NCI-H774 (cell line): ENCODE measurements at places on chromosomes 12 and 14.
A peak's percentile ranks its signal among the peaks of the same experiment; 100 is the strongest.

DNA sequence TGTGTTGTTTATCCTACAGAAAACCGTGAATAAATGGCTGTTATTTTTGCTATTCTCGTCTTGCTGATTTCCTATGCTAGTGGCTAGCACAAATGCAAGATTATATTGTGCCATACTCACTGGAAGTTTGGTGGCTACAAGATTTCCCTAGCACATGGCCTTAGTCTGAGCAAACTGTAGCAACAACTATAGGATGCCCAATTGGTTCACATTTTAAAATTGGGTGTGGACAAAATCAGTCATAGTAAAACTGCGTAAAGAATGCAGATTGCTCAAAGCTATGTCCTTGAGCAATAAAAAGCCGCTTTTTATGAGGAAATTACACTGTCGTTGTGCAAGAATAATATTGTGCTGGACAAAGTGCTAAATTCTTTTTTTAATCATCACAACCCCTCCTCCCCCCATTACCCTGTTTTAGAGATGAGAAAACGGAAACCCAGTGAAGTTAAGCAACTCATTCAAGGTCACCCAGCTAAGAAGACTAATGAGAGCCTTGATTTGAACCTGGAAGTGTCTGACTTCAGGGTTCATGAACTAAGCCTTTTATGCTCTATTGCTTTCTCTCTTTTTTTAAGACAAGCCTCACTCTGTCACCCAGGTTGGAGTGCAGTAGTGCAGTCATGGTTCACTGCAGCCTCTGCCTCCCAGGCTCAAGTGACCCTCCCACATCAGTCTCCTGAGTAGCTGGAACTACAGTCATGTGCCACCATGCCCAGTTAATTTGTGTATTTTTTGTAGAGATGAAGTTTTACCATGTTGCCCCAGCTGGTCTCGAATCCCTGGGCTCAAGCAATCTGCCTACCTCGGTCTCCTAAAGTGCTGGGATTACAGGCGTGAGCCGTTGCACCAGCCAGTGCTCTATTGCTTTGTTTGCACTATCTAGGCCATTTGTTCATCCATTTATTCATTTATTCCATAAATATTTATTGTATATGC, 73.6 kb downstream of the SRGAP1 start:
- peak; percentile 29 for DNase-seq

- DNase-seq: no peak
Measured at GRCh38 chr12:65836419-65837197, 12.3 kb downstream of the HMGA2 start.

- DNase-seq: no peak
Measured at GRCh38 chr12:27309995-27310315, 22.7 kb upstream of the BMAL2 start.

- DNase-seq: no peak
Measured at GRCh38 chr12:92257261-92257660, 111.6 kb upstream of the BTG1 start.

DNA sequence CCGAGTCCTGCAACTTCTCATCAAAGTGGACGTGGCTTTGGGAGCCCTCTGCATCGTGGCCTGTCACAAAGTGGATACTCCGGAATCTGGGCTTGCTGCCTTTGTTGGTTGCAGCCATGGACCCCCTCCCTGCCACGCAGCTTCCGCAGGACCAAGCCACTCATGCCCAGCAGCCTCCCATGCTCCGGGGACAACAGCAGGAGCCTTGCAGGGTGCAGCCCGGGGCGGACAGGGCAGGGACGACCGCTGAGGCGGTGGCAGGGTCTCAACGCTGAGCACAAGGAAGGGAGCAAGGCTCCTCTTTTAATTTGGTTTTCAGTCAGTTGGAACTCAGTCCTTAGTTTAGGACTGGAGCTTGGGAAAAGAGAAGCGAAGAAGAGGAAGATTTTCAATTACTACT, 12.1 kb upstream of the ADCY6 start:
- DNase-seq: no peak

DNA sequence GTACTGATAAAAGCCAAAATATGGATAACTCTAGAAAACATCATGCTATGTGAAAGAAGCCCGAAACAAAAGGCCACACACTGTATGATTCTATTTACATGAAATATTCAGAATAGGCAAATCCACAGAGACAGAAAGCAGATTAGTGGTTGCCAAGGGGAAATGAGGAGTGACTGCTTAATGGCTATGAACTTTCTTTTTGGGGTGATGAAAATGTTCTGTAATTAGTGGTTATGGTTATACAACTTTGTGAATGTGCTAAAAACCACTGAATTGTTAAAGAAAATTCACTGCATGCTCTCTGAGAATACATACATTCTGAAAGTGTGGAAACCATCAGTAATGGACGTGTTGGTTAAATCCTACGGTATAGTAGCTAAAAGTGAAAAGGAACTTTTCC, 39.9 kb upstream of the STON2 start:
- no peak for DNase-seq

GRCh38 chr12:236445-236844, 22.5 kb upstream of the SLC6A12 start:
- no peak for DNase-seq
